ENCODE measurements at places on chromosomes 3 and 15.

DNA sequence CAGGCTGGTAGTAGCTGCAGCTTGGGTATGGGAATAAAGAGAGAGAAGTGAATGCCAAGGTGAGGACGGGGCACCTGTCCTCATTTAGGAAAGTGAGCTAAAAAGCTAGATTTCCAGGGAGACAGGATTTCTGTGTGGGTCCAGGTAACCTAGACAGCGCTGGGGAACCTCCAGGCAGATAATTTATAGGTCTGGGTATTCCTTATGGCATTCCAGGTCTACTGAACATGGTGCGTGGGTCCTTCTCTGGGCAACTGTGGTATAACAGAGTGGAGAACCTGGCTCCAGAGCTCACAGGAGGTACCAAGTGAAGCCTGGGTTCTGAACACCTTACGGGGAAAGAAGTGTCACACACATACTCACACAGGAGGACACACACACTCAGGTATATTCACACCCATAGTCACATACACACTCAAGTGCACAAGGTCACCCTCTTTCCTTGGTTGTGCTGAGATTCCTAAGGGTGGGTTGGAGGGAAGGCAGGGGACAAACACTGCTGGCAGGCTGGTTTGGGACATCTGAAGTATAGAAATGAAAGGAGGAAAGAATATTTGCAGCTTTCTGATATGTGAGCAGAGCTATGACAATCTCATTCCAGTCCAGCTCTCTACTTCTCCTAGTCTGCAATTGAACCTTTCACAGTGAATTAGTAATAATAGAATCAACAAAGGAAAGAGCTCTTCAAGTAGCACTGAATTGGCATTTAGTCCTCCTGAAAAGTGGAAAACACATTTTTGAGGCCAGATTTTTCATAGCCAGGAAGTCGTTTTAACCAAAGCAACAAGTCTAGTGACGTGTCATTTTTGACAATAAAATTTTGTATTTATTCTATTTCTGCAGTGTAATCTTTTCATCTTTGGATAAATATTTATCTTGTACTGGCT is 37.4 kb upstream of the ITGA11 start:
- DNase-seq: no peak

GRCh38 chr3:105834768-105835167 is 34.0 kb downstream of the CBLB start:
- no peak for DNase-seq

DNA sequence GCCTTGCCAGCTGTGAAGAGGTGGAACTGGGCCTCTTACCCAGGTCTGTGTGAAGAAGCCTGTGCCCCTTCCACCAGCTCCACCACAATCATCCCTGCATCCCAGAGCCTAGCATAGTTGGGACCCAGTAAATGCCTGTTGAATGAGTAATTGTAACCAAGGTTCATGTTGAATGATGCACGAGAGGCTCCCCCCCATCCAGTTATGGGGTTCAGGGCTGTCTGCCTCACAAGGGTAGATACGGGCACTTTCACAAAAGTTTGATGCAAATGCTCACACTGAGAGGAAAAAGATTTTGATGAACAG is 29.5 kb upstream of the TSEN2 start:
- DNase-seq: no peak

- DNase-seq: peak; percentile 6
Observed at GRCh38 chr3:31704591-31705179, 172.0 kb downstream of the STT3B start.

DNA sequence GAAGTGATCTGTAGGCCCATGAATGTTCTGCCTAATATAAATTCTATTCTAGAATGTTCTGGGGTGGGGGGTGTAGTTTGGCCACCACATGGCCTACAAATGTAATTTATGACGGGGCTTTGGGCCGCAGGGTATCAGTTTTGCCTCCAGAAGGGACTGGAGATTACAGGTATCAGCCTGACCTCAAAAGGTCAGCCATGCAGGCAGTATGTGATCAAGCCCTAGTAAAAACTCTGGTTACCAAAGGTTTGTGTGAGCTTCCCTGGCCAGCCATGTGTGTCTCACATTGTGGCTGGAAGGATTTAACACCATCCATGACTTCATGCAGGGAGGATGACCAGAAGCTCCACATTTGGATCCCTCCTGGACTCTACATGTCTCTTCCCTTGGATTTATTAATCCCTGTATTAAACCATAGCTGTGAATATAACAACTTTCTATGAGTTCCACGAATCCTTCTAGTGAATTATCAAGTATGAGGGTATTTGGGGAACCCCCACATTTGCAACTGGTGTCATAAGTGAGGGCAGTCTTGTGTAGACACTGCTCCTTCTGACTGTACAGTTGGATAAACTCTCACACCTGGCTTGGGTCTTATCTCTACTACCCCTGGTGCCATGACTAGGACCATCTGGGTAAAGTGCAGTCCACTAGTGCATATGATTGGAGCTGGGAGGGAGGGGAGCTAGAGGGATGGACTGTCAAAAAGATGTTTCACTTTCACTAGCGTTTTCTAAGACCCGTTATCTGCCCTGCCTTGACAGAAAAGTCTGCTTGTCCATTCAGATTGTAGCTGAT is 50.0 kb upstream of the RFX7 start:
- no peak for DNase-seq

All from activated T-cell treated with anti-CD3 and anti-CD28 coated beads for 48 hours (primary cell).